ENCODE measurements at places on chromosomes 5 and 9.

DNA sequence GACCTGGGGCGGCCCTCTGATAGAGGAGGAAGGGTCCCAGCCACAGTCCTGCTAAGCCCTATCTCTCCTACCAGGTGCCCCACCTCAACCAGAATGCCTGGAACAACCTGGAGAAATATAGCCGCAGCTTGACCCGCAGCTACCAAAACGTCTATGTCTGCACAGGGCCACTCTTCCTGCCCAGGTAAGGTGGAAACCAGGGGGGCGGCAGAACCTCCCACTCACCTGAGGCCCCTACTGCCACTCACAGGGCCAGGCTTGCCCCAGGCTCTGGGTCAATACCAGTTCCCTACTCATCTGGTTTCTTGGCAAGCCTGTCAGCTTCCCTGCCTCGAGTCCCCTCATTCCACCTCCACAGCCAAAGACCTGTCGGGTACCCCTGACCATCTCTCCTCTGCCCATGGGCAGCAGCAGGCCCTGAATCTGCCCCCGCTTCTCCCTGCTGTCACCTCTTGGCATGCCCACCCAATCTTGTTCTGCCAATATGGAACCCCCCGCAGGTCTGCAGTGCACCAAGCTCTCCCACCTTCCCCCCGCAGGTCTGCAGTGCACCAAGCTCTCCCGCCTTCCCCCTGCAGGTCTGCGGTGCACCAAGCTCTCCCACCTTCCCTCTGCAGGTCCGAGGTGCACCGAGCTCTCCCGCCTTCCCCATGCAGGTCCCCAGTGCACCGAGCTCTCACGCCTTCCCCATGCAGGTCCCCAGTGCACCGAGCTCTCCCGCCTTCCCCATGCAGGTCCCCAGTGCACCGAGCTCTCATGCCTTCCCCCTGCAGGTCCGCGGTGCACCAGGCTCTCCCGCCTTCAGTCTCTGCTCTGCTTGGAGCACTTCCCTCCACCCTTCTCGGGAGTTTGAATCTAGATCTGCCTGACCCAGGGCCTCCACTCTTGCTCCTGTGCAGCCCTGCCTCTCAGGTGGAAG lies 2.6 kb downstream of the ENDOG start:
- DNase-seq: no peak

GRCh38 chr5:132229236-132229635 lies 1.6 kb upstream of the P4HA2 start:
- DNase-seq: no peak

DNA sequence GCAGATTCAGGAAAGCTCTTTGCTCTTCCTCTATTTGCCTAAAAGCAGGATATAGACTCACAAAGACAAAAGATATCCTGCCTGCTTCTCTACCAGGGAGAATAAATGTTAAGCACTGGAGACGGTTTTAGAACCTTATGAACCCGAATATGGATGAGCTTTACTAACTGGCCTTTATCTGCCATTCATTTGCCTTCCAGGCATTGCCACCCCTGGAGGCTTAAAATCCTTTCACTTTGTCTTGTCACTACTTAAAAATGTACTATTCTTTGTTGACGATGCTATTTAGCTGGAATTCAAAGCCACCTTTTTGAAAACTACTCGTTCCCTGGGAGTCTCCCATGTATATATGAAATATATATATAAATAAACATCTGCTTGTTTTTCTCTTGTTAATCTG lies 23.2 kb upstream of the LVRN start:
- DNase-seq: no peak

DNA sequence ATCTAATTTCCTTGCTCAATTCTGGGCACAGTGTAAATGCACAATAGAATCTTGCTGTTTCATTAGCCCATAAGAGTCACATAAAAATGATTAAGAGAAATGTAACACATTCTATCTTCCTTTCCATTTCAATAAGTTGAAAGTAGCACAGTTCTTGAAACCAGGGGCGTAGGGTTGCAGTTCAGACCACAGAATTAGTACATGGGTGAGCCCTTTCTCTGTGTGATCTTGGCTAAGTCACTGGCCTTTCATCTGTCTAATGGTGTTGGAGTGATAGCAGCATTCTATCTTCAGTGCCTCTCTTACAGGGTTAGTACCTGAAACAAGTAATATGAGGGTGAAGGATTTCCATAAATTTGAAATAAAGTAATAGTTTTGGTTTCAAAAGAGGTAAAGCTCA lies 445.3 kb upstream of the ZNF462 start:
- no peak for DNase-seq

- DNase-seq: no peak
These were observed 12.1 kb upstream of the SLC2A8 start for GRCh38 chr9:127384901-127385300.
